ENCODE measurements at places on chromosomes 7 and 10. TPM values are rescaled to one million over a fixed set of nuclear protein-coding genes. Genes with fewer than 3 reads are reported as not detected.

CCDC146 gene
- 11.6 TPM for total RNA-seq

LIPF gene
- not detected for total RNA-seq

IL2RA gene
- 464 TPM for total RNA-seq

OIT3 gene
- not detected for total RNA-seq

NEUROD6 gene
- total RNA-seq = not detected

CPXM2 gene
- not detected for total RNA-seq

SH2D4B gene
- 0.17 TPM for total RNA-seq

CDK14 gene
- total RNA-seq = 0.39 TPM

DPYSL4 gene
- total RNA-seq = 24.0 TPM

Measured in T-helper 1 cell treated with Interleukin-12 subunit alpha and Interleukin-12 subunit beta and Interleukin-4 antibody, amounts not matched to agents 30 ng/mL and 1 ng/mL, for 36 hours (primary cell).